ENCODE measurements at places on chromosomes 2 and 18. TPM values are rescaled to one million over a fixed set of nuclear protein-coding genes. Genes with fewer than 3 reads are reported as not detected.

The PROC gene
- 4.1 TPM for total RNA-seq

The DNAH7 gene
- total RNA-seq, result 10.6 TPM

The GDF7 gene
- 14.5 TPM for total RNA-seq

The CHN1 gene
- total RNA-seq, result 19.0 TPM

The LDLRAD4 gene
- total RNA-seq, result 43.7 TPM

The MBD2 gene
- 27.5 TPM for total RNA-seq

The ARPC2 gene
- total RNA-seq, result 159 TPM

The SIX3 gene
- total RNA-seq, result not detected

The NEU4 gene
- 0.99 TPM for total RNA-seq

The ALLC gene
- not detected for total RNA-seq

The RFX8 gene
- total RNA-seq, result 2.5 TPM

The ST8SIA3 gene
- 0.06 TPM for total RNA-seq

The INHBB gene
- total RNA-seq, result 0.82 TPM

The PSMD14 gene
- 36.5 TPM for total RNA-seq

The TEX44 gene
- not detected for total RNA-seq

The MRPL44 gene
- 33.5 TPM for total RNA-seq

The SUMO1 gene
- 82.0 TPM for total RNA-seq

The ORC4 gene
- 111 TPM for total RNA-seq

The DUSP19 gene
- 6.4 TPM for total RNA-seq
